Left lung (tissue), 14 donors: ENCODE measurements at places on chromosomes 6 and 20. TPM values are rescaled to one million over a fixed set of nuclear protein-coding genes. Genes with fewer than 3 reads are reported as not detected.

Gene PTK6
- polyA plus RNA-seq = 0.61 TPM

Gene MEI4
- 0.05 TPM for polyA plus RNA-seq

Gene MRPS18B
- 41.2 TPM for polyA plus RNA-seq

Gene DNMT3B
- polyA plus RNA-seq = 6.8 TPM

Gene MATN4
- polyA plus RNA-seq = 0.11 TPM

Gene CALHM4
- polyA plus RNA-seq = not detected

Gene BYSL
- polyA plus RNA-seq = 24.9 TPM

DNA sequence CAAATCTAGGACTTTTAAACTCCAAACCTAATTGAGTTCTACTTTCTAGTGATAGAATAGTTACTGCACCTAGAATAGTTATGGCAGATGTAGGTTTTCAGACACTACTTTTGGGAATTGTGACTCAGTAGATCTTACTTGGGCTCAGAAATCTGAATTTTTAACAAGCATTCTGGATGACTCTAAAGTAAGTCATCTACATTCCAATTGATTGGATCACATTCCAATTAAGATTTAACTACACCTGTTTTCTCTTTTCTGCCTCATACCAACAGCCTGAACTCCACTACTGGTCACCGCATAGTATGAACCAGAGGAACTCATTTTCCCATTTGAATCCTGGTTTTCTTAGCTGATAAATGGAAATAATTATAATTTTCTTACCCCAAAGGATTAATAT is 49.5 kb upstream of the TFAP2D start:
- DNase-seq = no peak

DNA sequence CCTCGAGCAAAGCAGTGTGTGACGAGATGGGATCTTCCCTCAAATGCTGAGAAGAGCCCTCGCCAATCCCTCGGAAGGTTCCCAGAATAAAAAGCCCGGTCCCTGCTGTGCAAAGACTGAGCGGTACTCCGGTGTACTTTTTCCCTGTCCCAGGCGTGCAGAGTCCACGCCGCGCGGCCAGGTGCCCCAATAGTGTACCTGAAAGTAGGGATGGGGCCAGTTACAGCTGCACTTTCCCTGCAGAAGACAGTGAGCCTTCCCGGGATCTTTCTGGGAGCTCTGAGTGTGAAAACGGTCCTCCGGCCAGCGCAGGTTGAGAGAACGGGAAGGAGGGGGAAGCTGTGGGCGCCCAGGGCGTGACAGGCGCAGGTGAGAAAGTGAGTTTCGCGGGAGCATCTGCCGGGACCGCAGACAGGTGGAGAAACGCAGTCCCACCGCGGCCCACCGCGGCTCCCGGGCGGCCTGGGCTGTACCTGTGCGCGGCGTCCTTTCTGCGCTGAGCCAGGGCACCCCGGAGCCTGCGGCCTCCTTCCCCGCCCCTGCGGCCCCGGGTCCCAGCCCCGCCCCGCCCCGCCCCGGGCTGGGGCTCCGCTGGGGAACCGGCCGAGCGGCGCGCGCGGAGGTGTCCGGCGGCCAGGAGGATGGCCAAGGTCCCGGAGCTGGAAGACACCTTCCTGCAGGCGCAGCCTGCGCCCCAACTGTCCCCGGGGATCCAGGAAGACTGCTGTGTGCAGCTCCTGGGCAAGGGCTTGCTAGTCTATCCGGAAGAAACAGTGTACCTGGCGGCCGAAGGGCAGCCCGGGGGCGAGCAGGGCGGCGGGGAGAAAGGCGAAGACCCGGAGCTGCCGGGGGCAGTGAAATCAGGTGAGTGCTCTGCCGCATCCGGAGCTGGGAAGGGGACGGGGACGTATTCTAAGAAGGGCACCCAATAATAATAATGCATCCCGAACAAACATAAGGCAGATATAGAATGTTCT is at the start of gene RFX6:
TSS of gene RFX6 (plus strand) at position 608 of the 977 bp plus-strand sequence. CDS start at position 642, 34 bp downstream.
- peak; percentile 79 for DNase-seq

DNA sequence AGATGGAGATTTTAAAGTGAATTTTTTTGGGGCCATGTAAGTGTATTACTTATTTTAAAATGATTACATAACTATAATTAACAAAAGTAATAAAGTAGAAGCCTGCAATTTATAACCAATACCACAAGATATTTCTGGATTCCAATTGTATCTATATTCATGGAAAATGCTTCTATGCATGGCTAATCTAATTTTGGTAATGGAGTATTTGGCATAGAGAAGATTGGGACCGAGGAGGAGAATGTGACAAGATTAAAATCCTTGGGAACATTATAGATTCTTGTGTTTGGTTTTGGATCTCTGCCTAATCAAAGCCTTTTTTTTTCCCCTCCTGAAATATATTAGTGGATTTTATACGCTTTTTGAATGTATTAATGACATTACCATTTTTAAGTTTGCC is 12.9 kb upstream of the TMX4 start:
- DNase-seq = no peak

GRCh38 chr6:163001330-163001729 is 273.6 kb downstream of the PACRG start:
- DNase-seq = no peak

DNA sequence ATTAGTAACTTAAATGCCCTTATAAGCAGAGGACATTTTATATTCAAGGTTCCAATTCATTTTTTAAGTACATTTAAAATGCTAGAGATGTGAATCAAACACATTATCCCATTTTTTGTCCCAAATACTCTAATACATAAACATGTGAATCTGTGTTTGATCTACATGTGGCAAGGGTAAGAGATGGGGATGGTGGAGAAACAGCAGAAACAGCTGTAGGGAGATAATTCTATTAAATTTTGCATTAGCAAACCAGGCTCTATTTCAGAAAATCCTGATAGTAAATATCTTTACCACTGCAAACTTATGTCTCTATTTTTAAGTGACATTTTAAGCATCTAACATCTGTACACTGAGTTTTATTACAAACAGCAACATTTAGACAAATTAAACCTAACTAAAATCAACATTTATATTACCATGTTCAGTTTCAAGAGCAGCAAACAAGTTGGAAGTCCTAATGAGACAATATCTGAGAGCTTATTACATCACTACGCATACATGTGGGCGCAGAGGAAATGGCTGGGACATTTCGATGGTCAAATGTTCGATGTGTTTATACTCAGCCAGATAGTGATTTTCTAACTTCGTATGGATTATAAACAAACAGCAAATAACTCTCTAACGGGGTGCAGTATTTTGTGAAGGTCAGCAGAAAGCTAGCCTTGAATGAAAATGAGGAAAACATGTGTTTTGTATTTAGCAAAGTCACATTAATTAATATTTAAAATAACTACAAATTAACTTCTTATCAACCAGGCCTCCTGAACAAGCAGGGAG is 165.1 kb downstream of the GJA1 start:
- no peak for DNase-seq

- no peak for DNase-seq
These were observed 511 bp upstream of the OGFR start for GRCh38 chr20:62804021-62804626.

DNA sequence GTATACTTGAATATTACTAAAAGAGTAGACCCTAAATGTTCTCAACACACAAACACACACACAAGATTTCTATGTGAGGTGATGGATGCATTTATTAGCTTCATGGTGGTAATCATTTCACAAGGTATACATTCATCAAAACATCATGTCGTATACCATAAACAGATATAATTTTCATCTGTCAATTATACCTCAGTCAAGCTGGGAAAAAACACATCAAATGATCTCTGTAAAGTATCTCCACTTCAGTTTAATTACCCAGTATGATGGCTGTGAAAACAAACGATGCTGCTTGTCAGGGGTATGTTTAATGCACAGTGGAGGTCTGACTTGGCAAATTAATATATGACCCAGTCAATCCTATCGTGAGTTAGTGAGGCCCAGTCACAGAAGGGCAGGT is 157.2 kb downstream of the MTFR2 start:
- no peak for DNase-seq

DNA sequence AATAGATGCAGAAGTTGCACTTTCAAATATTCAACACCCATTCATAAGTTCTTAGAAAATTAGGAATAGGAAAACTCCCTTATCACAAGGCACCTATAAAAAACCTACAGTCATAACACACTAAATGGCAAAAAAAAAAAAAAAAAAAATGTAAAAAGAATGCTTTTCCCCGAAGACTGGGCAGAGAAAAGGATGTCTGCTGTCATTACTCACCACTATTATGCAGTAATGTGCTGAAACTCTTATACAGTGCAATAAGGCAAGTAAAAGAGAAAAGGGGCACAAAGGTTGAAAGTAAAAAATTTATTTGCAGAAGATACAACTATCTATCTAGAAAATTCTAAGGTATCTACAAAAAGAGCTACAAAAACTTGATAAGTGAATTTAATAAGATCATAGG is 607.8 kb upstream of the ARID1B start:
- DNase-seq = no peak

DNA sequence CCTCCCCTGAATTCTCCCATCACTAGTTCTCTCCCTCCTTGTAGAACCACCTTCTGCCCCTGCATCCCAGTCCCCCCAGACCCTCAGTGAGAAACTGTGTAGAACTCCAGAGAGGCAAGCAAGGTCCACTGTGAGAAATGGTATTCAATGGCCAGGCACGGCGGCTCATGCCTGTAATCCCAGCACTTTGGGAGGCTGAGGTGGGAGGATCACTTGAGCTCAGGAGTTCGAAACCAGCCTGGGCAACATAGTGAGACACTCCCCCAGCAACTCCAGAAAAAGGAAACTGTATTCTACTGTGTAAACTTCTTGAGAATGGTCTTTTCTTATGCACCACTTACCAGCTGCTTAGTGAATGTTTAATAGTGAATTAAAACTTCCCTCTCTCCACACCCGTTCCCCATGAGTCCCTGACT is 8.2 kb upstream of the CD83 start:
- no peak for DNase-seq
